C1 segment of cervical spinal cord (tissue), 14 donors: ENCODE measurements at places on chromosomes 16 and 17.

DNA sequence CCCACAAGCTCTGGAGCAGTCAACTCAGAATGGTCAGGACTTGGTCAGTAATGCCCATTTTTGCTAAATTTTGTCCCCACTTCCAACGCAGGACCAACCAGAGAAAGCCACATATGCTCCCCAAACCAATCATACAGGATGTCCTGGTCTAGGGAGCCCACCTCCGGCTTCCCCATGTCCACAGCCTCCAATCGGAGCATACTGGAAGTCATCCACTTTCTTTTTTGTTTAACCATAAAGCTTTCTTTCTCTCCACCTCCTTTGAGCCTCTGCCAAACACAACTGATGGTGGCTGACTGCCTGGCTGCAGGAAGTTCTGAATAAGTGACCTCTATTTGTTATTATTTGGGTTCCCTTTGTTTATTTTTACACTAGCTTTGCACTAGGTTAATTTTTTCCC lies 549.1 kb downstream of the WWOX start:
- no peak for DNase-seq

- no peak for DNase-seq
These were observed 297 bp upstream of the SLFN13 start for GRCh38 chr17:35448899-35449227.

GRCh38 chr16:16924613-16925012 lies 545.7 kb downstream of the NPIPA7 start:
- no peak for DNase-seq

DNA sequence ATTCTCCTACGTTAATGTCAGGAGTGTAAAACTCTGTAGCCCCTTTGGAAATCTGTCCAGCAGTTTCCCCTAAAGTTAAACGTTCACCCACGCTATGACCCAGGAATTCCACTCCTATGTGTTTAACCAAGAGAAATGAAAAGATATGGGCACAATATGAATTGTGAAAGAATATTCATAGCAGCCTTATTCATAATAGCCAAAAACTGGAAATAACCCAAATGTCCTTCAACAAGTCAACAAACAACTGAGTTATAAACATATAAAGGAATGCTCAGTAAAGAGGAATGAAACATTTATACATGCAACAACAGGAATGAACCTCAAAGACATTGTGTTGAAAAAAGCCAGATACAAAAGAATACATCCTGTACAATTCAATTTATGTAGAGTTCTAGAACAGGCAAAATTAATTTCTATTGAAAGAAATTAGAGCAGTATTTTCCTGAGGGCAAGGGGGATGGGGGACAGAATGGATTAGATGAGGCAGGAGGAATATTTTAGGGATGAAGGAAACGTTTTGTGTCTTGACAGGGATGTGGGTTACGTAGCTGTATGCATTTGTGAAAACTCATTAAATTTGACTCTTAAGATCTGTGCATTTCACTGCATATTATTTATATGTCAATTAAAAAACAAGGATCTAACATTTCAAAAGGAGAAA lies 286.7 kb upstream of the CDH5 start:
- no peak for DNase-seq

- no peak for DNase-seq
These were observed 208.5 kb downstream of the STX8 start for GRCh38 chr17:9367156-9367555.

GRCh38 chr16:29996766-29997250 lies 767 bp downstream of the INO80E start:
- no peak for DNase-seq

GRCh38 chr17:12953156-12953555 lies 64.7 kb downstream of the ELAC2 start:
- no peak for DNase-seq

DNA sequence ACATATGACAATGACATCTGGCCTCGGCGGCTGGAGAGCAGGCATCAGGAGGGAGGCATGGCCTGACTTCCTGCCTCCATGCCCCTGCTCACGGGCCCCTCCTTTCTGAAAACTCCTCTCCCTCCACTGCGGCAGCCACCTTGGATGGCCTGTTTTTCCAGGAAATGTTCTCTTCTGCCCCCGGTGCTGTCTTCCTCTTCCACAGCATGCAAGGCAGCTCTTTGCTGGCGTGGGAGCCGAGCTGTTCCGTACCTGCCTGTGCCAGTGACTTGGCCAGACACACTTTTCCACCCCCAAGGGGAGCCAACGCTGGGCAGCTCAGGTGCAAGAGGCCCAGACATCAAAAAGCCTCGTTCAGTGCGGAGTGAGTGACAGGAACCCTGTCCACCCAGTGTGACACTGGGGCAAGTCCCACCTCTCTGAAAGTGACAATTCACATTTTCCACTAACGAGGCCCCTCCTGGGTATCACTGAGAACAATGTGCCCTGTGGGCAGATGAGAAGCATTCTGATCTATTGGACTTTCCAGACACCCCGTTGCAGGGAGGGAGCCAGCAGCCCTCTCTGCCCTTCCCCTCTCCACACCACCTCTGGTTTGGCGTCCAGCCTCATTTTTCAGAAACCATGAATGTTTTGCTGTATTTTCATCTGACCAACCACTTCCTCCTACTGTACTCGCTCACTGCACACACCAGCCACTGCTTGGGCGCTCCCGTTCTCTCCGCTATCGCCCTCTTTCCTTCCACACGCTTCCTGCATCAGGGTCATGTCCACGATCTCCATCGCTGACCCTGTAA lies 31.2 kb downstream of the NSMCE1 start:
- DNase-seq = peak; percentile 64

DNA sequence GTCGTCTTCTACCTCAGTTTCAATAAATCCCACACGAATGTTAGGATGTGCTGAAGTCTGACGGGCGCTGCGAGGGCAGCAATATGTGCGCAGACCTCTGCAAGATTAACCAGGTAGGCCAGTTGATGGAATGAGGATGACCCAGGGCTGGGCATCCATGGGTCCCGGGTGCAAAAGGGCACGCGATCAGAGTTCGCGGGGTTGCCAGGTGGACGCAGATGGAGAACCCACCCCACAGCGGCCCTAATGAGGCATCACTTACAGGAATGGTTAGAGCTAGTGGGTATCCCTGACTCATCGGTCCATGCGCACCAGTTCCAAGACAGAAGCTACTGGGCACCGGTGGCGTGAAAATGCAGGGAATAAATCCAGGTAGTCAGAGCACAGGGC lies 2116.0 kb downstream of the TP53TG3F start:
- no peak for DNase-seq

GRCh38 chr17:10745231-10745630 lies 15.4 kb upstream of the TMEM220 start:
- DNase-seq = no peak

- DNase-seq = no peak
These were observed 215.6 kb downstream of the TMEM114 start for GRCh38 chr16:8374586-8375231.

GRCh38 chr17:27578718-27579085 lies 52.3 kb upstream of the LGALS9 start:
- DNase-seq = no peak

DNA sequence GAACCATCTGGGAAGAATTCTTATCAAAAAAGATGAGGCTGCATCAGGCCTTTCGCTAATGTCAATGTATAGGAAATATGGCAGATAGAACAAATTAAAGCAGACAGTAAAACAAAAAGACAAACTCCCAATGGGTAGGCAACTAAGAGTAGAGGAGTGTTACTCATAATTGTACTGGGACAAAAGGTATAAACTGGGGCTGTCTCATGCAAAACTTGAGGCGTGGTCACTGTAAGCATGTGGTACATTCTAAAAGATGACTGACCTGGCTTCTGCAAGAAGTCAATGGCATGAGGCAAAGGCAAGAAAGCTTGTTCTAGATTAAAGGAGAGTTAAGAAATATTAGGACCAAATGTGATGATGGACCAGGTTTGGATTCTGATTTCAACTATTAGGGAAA lies 26.7 kb downstream of the SMIM36 start:
- no peak for DNase-seq

DNA sequence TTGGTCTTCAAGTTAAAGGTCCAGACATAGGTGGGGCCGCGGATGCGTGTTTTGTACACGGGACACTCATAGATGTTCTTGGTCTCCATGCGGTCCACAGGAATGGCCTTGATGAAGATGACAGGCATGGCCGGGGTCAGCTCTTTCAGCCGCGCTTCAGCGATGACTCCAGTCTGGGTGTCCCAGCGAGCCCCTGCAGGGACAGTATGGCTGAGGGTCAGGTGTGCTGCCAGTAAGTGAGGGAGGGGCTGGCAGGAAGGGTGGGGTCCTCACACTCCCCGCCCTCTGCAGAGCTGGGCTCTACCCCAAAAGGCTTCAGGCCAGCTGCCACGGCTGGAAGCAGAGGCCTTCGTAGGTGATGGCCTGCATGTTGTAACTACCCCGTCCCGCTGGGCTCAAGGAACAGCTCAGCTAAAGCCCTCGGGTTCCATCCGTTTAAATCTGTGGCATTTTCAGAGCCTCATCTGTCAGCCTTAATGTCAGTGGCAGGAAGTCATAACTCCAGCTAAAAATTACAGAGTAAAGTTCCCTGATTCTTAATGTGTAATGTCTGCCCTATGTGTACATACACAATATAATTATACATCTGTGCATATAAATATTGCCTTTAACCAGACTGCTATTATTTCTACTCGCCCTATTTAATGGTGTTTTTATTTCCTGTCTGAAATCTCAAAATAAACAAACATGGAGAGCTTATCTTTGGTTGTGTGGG lies 45.7 kb downstream of the PGS1 start:
- no peak for DNase-seq

DNA sequence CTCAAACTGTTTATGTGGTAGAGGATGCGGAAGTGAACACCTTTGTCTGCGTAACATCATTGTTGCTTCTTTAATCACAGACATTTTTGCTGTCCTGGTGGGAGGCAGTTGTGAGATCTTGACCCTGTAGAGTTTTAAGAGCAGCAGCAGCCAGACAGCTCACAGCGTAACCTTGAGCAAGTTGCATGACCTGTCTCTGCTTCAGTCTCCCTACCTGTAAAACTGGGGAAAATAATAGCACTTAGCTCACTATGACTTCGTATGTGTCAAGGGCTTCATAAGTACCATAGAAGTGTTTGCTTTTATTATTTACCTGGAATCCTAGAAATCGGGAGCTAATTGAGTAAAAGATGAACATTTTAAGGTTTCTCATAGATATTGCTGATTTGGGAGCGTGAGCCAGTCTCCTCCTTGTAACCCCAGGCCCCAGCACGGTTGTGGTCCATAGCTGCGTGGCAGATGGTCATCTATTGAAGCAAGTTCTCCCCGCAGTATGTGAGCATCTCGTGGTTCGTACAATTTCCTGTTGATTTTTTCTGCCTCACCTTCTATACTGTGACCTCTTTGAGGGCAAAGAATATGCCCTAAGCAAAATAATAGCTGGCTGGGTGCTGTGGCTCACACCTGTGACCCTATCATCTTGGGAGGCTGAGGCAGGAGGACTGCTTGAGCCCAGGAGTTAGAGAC lies 34.4 kb downstream of the GPRC5B start:
- no peak for DNase-seq

DNA sequence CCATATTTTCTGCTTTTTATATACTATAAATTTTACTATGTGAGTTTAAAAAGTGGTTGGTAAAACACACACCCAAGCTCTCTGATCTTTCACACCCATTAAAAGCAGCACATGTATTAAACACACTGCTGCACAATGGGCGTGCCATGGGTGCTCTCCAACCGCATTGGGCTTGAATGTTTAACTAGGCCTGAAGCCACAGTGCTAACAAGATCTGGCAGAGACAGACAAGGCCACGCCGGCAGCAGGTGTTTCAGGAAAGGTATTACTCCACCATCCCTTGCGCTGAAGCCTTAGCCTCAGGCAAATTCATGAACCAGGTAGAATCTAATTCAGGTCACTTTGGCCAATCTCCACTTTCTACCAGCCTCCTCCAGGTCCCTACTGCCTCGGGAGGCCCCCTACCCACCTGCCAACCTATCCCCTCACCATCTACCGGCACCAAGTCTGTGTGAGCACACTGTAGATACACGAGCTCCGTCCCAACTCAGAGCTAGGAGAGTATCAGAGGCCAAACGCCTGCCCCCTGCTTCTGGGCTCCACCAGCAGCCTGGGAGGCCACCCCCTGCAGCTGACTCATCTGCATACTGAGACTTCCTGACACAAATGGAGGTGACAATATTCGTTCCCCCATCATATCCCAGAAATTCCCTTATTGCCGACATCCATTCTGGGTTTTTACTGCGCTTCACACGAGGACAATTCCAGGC lies 95.0 kb downstream of the ADCY9 start:
- no peak for DNase-seq

GRCh38 chr17:49996121-49996494 lies 1.1 kb upstream of the DLX3 start:
- no peak for DNase-seq

GRCh38 chr16:72537664-72538063 lies 365.7 kb upstream of the PMFBP1 start:
- DNase-seq = no peak

GRCh38 chr17:83151442-83152226 lies 72.2 kb downstream of the METRNL start:
- DNase-seq = no peak

- no peak for DNase-seq
These were observed 40.1 kb downstream of the NLRC5 start for GRCh38 chr16:57029161-57030160.

- DNase-seq = no peak
These were observed 16.3 kb upstream of the RNPS1 start for GRCh38 chr16:2284001-2284770.

DNA sequence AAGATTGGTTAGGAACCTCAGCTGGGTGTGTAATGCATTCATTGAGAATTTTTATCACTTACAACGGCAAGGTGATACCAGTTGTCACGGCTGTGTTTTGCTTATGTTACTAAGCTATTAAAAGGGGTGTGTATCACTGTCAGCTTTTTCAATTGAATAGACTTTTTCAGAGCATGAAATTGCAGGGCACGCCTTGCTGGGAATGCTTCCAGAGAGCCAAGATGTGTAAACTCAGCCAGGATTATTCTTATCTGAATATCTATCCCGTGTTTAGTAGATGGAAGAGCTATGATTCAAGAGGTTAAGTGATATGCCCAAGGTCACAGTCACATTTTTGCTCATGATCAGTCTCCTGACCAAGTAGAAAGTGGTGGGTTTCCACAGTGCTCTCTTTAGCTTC lies 6.6 kb upstream of the TEKT3 start:
- no peak for DNase-seq

GRCh38 chr17:75345514-75346167 lies 56.4 kb upstream of the SLC25A19 start:
- no peak for DNase-seq

GRCh38 chr16:85609539-85609938 lies 3.6 kb upstream of the GSE1 start:
- DNase-seq = no peak
